ENCODE measurements at places on chromosomes 1 and 21. TPM values are rescaled to one million over a fixed set of nuclear protein-coding genes. Genes with fewer than 3 reads are reported as not detected.

Gene CYP2J2
- 56.8 TPM for total RNA-seq

Gene CYP4X1
- 1.7 TPM for total RNA-seq

Gene PLD5
- total RNA-seq: not detected

Gene LCK
- total RNA-seq: 24.7 TPM

Gene IFNGR2
- total RNA-seq: 53.7 TPM

- H3K27ac ChIP-seq: peak overlapping the region; percentile 90
- H3K4me3 ChIP-seq: peak overlapping the region; percentile 80
- no peak for DNase-seq
These were observed 744 bp downstream of the MIER1 start for GRCh38 chr1:66925558-66925910.

DNA sequence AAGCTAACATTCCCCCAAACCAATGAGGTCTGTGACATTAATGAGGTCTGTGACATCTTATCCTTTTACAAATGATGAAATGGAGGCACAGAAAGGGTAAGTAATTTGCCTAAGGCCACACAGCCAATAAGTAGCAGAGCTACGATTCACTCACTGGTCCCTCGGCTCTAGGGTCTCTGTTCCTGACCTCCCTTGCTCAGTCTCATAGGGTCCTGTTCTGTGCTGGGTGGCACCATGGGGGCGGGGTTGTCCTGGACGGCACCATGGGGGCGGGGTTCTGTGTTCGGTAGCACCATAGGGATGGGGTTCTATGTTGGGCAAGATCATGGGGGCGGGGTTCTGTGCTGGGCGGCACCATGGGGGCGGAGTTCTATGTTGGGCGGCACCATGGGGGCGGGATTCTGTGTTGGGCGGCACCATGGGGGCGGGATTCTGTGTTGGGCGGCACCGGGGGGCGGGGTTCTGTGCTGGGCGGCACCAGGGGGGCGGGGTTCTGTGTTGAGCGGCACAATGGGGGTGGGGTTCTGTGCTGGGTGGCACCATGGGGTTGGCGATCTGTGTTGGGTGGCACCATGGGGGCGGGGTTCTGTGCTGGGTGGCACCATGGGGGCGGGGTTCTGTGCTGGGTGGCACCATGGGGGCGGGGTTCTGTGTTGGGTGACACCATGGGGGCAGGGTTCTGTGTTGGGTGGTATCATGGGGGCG is 55.6 kb downstream of the CLSTN1 start:
- peaks cover 6% of the 10 kb centered on the region for H3K36me3 ChIP-seq
- no peaks in the 10 kb centered on the region for H3K27me3 ChIP-seq
- no peak overlapping the region for H3K27ac ChIP-seq
- H3K4me3 ChIP-seq: no peak overlapping the region
- DNase-seq: peak; percentile 51

GRCh38 chr1:35269201-35269988 is 886 bp downstream of the ZMYM4 start:
- no peaks in the 10 kb centered on the region for H3K36me3 ChIP-seq
- no peaks in the 10 kb centered on the region for H3K27me3 ChIP-seq
- H3K27ac ChIP-seq: peak overlapping the region; percentile 69
- peak; percentile 21 for DNase-seq

GRCh38 chr1:246427611-246428010 is 79.5 kb downstream of the SMYD3 start:
- no peaks in the 10 kb centered on the region for H3K4me1 ChIP-seq
- H3K27me3 ChIP-seq: no peaks in the 10 kb centered on the region
- no peak overlapping the region for H3K27ac ChIP-seq
- no peak for DNase-seq
- H3K4me3 ChIP-seq: no peak overlapping the region

GRCh38 chr1:110482662-110483307 is 31.8 kb downstream of the PROK1 start:
- no peaks in the 10 kb centered on the region for H3K27me3 ChIP-seq
- no peak for DNase-seq
- no peak overlapping the region for H3K27ac ChIP-seq

DNA sequence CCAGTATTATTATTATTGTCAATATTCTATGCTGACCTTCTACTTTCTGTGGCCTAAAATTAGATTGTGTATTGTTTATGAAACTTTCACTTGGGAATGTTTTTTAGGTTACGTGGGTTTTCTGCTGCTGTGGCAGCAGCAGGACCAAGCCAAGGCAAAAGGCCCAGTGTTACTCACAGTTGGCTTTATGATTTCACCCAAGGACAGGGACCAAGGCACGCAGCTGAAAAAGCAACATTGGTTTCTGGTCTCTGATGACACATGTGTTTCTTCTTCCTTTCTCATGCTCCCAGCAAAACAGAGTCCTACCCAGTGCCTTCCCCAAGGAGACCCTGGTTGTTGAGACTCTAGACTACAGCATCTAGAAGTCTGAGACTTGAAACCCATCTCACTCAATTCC is 413.7 kb downstream of the SETD4 start:
- H3K4me1 ChIP-seq: no peaks in the 10 kb centered on the region
- no peak overlapping the region for H3K4me3 ChIP-seq
- no peak overlapping the region for H3K27ac ChIP-seq
- DNase-seq: no peak

DNA sequence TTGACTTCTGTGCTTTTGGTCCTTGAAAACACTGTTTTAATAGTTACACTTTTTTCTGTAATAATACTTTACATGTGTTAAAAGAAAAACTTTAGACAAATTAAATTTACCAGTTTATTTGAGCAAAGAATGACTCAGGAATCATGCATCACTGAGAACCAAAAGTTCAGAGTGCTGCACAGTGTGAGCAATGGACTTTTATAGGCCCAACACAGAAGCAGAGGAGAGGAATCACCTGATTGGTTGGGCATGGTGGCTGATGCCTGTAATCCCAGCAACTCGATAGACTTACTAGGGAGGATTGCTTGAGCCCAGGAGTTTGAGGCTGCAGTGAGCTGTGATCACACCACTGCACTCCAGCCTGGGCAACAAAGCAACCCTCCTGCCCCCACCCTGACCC is 29.3 kb downstream of the ZNF648 start:
- no peaks in the 10 kb centered on the region for H3K27me3 ChIP-seq
- no peak overlapping the region for H3K4me3 ChIP-seq
- peaks cover 7% of the 10 kb centered on the region for H3K4me1 ChIP-seq

- H3K4me3 ChIP-seq: no peak overlapping the region
- no peak overlapping the region for H3K27ac ChIP-seq
- no peaks in the 10 kb centered on the region for H3K36me3 ChIP-seq
- no peaks in the 10 kb centered on the region for H3K27me3 ChIP-seq
These were observed 115.1 kb downstream of the PROX1 start for GRCh38 chr1:214102907-214103306.

- no peaks in the 10 kb centered on the region for H3K36me3 ChIP-seq
- no peak overlapping the region for H3K27ac ChIP-seq
- DNase-seq: peak; percentile 47
- peaks cover 5% of the 10 kb centered on the region for H3K4me1 ChIP-seq
- no peak overlapping the region for H3K4me3 ChIP-seq
These were observed 49.9 kb upstream of the TMPRSS2 start for GRCh38 chr21:41557884-41558283.

DNA sequence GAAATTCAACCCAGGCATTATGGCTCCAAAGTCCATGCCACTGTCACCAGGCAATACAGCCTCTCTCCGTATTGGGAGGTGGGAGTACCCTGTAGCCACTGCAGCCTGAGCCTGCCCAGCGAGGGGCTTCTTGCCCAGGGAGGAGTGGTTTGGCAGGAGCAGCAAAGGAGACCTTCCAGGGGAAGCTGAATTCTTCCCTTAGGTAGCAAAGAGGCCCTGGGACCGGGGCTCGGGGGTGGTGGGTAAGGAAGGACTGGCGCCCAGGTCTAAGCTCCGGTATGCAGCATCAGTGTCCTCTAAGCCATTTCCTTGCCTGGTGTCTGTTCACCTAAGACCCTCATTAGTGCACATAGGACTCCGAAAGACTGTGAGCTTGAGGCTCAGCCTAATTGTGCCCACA is 17.0 kb downstream of the TNNT2 start:
- no peak overlapping the region for H3K4me3 ChIP-seq
- no peaks in the 10 kb centered on the region for H3K36me3 ChIP-seq
- H3K27ac ChIP-seq: no peak overlapping the region
- DNase-seq: no peak
- no peaks in the 10 kb centered on the region for H3K27me3 ChIP-seq

All from colonic mucosa (tissue), 4 donors.